ENCODE measurements at places on chromosomes 5 and 9. TPM values are rescaled to one million over a fixed set of nuclear protein-coding genes. Genes with fewer than 3 reads are reported as not detected.

DNA sequence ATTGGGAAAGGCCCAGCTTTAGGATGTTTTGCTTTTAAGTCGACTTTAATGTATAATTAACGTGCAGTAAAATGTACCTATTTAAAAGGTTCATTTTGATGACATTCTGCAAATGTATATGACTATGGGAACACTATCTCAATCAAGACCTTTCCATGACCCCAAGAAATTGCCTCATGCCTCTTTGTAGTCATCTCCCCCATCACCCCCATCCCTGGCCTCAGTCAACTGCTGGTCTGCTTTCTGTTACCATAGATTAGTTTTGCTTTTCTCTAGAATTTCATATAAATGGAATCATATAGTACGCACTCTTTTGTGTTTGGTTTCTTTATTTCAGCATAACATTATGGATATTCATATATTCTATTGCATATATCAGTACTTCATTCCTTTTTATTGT is 80.7 kb upstream of the C9orf72 start:
- DNase-seq, result no peak

DNA sequence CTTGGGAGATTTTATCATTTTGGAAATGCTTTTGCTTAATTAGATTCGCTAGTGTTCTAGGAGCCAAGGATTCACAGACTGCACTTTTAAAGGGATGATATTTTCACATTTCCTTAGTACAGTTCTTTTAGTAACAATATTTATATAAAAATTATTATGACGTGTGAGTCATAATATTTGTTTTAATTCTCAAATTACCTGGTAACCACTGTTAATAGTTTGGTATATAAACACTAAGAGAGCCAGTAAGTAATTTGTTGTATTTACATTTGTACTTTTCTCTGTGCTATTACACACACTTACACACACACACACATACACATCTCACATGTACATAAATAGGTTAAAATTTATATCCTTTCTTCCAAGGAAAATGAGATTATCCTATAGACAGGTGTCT is 58.8 kb upstream of the RAD23B start:
- no peak for DNase-seq

DNA sequence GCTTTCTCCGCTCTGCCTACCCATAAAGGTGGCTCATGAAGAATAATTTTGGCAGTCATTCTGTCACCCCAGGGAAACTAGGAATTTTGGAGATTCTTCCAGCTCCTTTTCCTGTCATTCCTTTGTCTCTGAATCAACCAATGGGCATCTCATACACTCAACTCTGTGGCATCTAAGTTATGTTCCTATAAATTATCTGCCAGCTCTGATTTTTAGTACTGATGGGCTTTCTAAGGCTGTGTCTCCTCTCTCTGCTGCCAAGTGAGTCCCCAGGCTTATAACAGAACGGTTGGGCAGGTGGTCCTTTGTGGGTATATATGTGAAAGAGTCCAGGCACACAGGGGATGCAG is 226.8 kb downstream of the NMUR2 start:
- no peak for DNase-seq

- DNase-seq, result no peak
Measured at GRCh38 chr9:131398204-131398603, 4.3 kb downstream of the PRRC2B start.

Gene ADAMTSL1
- 77.0 TPM for polyA plus RNA-seq

Gene ALDH7A1
- 113 TPM for polyA plus RNA-seq

DNA sequence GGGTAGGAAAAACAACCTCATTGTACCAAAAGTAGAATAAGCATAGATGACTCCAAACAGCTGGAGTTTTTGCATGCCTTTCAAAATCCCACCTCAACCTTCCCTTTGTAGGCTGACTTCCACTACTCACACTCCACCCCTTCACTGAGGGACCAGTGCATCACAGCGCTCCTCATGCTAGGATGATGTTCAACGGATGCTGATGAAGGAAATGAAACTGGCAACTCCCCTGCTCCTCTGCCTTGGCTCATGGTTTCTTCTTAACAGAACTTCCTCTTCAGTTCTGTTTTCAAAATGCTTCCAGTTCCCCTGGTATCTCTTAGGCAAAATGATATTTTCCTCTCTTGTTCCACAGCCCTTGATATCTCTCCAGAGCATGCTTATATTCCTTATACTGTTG is 29.0 kb downstream of the LIFR start:
- no peak for DNase-seq

- no peak for DNase-seq
Measured at GRCh38 chr5:165836046-165836445, 2330.6 kb downstream of the MAT2B start.

- DNase-seq, result no peak
Measured at GRCh38 chr9:70130266-70130665, 86.6 kb downstream of the MAMDC2 start.

Gene SPINK6
- not detected for polyA plus RNA-seq

Gene SLC6A3
- not detected for polyA plus RNA-seq

DNA sequence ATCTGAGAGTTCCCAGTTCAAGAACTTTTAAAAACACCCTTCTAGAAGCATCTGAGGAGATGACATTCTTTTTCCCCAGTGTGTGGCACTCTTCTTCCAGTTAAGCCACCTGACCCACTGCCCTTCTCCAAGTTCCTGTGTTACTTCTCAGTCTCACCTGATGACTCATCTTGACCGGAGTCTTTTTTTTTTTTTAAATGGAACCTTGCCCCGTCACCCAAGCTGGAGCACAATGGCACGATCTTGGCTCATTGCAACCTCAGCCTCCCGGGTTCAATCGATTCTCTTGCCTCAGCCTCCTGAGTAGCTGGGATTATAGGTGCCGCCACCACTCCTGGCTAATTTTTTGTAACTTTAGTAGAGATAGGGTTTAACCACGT is 224.1 kb upstream of the DAB2 start:
- peak; percentile 43 for DNase-seq

DNA sequence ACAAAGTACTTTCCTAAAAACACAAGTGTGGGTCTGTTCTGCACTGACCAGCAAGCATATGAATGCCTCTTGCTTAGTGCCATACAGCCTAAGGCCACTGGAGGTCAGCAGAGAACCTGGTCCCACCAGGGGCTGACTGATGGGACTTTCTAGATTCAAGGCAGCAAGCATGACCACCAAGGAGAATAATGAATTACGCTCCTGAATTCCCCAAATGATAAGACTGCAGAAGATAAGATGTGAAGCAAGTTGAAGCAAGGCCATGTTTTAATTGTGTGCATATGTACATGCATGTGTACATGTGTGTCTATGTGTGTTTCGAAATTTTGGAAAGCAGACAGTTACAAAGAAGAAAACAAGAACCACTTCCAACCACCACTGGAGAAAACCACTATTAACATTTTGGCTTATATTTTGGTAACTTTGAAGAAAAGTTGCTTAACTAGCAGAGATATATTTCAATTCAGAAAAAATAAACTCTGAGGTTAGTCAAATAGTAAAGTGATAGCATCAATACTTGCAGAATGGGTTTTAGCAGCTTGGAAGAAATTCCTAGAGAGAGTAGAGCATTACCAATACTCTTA is 70.5 kb downstream of the ERP44 start:
- DNase-seq, result peak; percentile 78

Gene C9
- polyA plus RNA-seq, result 0.06 TPM

GRCh38 chr9:80074439-80074838 is 502.7 kb downstream of the TLE4 start:
- DNase-seq, result no peak

Gene PTGER4
- polyA plus RNA-seq, result 0.41 TPM

DNA sequence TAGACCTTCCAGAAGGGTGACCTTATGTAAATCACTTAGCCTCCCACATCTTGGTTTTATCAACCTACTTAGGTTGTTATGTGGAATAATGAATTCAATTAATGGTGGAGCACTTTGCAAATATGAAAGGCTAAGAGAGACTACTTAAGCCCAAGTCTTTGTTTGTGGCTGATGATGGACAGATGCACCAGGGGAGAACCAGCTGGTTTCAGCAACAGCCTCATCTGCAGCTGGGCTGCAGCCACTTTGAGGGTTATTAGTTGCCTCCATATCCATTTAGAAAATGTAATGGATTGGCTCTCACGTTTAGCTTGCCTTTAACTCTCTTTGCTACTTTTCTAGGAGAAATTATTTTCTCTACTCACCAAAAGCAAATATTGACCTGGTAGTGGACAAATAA is 146.6 kb downstream of the ESM1 start:
- DNase-seq, result no peak

DNA sequence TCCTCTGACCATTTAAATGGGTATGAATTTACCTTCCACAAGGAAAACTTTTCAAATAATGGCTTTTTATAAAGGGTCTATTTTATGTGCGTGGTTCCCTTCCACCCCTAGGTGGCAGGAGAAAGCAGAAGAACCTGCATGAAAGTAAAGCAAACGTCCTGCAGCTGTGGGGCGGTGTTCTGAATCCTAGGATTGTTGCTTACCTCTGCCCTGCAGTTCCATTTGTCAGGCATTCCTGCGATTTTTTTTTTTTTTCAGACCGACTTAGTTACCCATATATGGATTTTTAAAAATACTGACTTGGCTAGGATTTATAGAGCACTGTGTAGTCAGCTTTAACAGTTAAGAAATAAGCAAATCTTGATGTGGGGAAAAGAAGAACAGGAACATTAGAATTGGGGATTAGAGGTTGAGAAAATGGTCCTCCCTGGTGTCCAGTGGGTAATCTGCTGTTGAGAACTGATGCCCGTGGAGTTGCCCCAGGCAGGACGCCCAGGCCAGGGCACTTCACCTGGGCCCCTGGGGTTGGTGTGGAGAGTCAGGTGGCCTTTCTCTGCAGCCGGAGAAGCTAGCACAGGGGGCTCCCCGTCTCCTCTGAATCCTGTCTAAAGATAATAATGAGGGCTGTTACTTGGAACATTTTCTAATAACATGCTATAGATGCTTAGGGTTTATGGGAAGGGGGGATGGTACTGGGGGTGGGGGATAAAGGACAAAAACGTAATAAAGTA is 30.4 kb upstream of the LTC4S start:
- peak; percentile 87 for DNase-seq

- no peak for DNase-seq
Measured at GRCh38 chr5:164518741-164519080, 1013.3 kb downstream of the MAT2B start.

Gene TMEM174
- not detected for polyA plus RNA-seq

Gene FCN1
- not detected for polyA plus RNA-seq

GRCh38 chr9:132210472-132211145 is 48.8 kb downstream of the NTNG2 start:
- peak; percentile 72 for DNase-seq

DNA sequence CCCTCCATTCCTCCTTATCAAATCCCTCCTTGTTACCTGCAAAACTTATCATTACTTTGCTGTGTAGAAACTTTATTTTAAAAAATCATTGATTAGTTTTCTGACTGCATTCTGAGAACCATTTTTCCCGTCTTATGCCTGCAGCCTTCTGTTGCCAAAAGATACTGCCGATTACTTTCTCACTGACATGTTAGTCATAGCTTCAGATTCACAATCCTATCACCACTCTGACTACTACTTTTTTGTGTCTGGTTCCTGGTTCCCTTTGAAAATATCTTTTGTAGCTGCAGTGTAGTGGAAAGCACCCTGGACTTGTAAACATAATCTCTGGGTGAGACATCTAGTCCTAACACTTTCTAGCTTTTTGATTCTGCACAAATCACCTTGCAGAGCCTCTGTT is 71.7 kb downstream of the NR2F1 start:
- no peak for DNase-seq

- DNase-seq, result no peak
Measured at GRCh38 chr5:139960723-139961383, 82.2 kb downstream of the NRG2 start.

Gene ARL14EPL
- not detected for polyA plus RNA-seq

GRCh38 chr5:69492391-69492922 is at the start of gene OCLN:
TSS of gene OCLN (plus strand) at chr5:69492790. CDS start at chr5:69504245, 11,455 bp downstream.
- DNase-seq, result peak; percentile 32

DNA sequence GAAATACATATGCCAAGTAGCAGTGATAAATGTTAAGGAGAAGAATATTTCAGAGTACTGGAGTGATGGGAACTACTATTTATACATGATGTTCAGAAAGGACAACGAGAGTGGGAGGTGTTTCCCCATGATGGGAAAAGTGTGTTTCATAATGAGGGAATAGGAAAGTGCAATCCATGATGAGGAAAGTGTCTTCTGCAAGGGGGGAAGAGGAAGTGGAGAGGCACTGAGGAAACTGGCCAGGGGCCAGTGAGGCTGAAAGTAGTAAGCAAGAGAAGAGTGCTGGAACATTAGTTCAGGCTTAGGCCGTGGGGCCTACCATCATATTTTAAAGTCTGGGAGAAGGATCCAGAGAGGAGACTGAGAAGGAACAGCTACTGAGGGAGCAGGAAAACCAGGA is 327.2 kb downstream of the SLF1 start:
- no peak for DNase-seq

Gene ZNF300
- polyA plus RNA-seq, result 2.9 TPM

- no peak for DNase-seq
Measured at GRCh38 chr9:89738137-89738932, 133.5 kb downstream of the GADD45G start.

Gene DDX4
- not detected for polyA plus RNA-seq

- DNase-seq, result no peak
Measured at GRCh38 chr9:7729371-7730163, 70.0 kb downstream of the DMAC1 start.

Gene YTHDC2
- polyA plus RNA-seq, result 10.1 TPM

Gene FOXD4
- 0.09 TPM for polyA plus RNA-seq

DNA sequence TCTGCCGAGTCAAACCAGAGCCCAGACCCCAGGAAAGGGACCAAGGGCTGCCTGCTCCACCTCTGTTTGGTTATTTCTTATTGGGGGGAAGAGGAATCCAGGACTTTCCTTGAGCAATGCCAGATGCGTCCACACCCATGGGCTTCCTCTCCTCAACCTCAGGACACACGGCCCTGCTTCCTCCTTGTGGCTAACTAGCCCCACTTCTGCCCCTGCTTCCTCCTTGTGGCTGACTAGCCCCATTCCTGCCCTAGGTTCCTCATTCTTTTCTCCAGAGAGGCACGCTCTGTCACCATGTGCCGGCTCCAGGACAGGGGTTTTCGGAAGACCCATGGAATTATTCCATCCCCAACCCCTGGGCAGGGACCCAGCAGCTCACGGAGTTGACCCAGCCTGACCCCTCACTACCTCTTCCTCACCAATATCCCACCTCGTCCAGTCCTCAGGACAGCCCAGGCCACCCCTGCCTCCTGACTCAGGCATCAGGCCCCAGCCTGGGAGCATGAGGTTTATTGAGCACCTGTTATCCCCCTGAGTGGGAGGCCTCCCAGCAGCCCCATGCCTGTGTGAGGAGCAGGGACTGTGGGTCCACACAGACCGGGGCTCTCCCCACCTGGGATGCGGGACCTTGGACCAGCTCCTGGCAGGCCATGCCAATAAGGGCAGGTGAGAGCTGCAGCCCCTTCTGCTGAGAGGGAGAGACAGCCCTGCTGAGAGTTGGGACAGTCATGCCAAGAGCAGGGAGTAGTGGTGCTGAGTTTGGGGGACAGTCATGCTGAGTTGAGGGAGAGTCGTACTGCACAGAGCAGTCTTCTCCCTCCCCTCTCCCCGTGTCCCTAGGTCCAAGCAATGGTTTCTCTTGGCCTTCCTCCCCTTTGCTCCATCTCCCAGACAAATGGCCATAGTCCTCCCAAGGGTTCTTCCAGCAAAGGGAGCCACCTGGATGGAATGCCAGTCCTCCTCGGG is 11.8 kb upstream of the FCN1 start:
- no peak for DNase-seq

Gene HNRNPAB
- 117 TPM for polyA plus RNA-seq

GRCh38 chr5:168422431-168422830 is 63.8 kb upstream of the RARS1 start:
- DNase-seq, result no peak

Gene PCDHGC4
- 0.11 TPM for polyA plus RNA-seq

Gene ZNF454
- polyA plus RNA-seq, result 1.3 TPM

- no peak for DNase-seq
Measured at GRCh38 chr5:143862271-143862670, 50.3 kb downstream of the HMHB1 start.
